ENCODE measurements at places on chromosomes 3 and 15.

DNA sequence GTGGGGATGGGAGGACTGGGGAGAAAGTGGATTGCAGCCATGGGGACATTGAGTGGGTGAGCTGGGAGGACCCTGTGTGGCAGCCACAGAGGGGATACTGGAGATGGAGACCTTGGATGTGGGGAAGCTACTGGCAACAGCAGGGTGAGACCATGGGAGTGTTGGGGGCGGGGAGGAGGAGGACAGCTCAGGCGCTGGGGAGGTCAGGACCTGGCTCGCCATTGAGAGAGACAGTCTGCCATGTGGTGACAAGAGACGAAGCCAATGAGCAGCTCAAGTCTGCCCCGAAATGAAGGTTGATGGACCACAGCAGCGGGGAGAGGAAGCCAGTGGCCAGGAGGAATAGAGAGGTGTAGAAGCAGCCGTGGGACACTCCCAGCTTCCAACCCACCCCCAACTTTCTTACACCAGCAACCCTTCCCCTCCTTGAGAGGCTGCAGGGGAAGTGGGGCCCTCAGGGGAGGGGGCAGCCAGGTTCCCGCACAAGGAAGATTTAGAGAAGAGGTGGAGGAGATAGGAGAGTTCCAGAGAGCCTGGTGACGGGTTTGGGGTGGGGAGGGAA, 118.1 kb downstream of the ASB7 start:
- no peak for DNase-seq

DNA sequence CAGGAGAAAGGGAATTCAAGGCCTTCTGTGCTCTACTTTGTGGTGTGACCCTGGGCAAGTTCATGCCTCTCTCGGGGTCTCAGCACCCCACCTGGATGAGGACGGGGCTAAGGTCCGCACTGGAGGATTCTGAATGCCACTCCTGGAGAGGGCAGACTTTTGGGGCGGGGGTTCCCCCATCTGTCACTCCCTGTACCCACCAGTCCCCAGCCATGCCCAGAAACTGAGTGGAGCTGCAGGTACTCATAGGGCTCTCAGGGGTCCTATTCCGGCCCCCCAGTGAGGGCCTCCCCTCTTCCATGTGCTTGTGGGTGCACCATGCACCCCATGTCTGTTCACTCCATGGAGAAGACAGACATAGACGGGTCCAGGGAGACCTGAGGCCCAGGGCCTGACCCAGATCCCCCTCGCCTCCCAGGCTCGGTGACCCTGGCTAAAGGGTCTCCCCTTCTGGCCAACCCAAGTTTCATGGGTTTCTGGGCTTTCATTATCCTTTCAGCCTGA, 26.0 kb downstream of the ACSBG1 start:
- no peak for DNase-seq

- peak; percentile 52 for DNase-seq
These were observed 4.3 kb downstream of the SLCO3A1 start for GRCh38 chr15:91857772-91858171.

DNA sequence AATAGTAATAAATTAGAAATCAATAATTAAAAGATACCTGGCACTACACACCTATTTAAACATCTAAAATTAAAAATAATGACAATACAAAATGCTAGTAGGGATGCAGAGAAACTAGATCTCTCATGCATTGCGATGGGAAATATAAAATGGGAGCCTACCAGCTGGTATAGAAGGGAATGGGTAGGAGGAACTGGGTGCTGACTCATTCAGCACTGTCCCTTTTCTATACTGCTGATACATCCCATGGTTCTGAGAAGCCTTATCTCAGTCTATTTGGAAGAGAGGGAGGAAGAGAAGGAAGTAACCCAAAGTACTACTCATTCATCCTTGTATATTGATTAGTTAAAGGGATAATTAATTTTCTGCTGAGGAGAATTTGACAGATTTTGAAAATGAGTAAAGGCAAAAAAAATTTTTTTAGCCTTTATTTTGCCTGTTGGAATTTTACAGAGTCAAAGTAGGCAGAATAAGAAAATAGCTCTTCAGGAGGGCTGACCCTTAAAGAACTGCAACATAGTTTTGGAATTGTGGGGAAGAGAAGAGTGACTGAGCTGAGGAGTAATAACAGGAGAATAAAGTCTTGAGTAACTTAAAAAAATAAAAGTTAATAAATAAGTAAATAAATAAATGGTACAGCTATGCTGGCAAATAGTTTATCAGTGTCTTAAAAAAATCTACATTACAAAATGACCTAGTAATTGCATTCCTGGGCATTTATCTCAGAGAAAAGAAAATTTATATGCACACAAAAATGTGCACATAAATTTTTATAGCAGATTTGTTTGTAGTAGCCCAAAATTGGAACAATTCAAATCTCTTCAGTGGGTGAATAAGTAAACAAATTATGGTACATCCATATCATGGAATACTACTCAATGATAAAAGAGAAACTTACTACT, 15.3 kb upstream of the BHLHE40 start:
- no peak for DNase-seq

DNA sequence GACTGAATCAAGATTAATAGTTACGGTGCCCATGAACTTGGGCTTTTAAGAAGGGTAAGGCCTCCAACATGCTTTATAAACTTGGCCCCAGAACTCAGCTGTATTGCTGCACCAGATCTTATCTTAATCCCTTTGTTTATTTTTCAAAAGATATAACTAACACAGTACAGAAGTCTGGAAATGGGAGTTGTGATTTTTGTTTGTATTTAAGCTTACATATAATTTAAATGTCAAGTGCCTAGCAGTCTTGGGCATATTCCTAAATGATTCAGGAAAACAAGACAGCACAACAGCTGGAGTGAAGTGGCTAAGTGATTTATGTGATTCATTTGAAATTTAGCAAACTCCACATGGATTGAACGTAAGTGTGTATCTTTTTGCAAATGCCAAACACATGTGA, 56.2 kb downstream of the NBEAL2 start:
- no peak for DNase-seq

GRCh38 chr15:26665957-26666791, 106.7 kb downstream of the GABRB3 start:
- no peak for DNase-seq

DNA sequence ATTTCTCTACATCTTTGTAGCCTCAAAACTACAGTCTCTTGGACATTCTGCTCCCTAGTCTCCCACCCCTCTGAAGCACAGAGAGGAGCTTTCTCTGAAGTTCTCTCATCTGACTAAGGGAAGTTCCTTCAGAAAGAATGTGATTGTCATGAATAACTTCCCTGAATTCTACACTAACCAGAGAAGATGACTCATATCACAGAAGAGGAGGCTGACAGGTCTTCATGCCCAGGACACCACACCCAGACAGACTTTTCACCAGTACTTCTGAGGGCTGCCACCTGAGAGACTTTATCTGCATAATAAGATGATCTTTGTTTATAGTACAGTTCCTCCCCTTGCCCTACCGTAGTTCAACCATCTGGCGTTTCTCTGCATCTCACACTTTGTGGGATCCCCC, 52.8 kb downstream of the CDIN1 start:
- no peak for DNase-seq

DNA sequence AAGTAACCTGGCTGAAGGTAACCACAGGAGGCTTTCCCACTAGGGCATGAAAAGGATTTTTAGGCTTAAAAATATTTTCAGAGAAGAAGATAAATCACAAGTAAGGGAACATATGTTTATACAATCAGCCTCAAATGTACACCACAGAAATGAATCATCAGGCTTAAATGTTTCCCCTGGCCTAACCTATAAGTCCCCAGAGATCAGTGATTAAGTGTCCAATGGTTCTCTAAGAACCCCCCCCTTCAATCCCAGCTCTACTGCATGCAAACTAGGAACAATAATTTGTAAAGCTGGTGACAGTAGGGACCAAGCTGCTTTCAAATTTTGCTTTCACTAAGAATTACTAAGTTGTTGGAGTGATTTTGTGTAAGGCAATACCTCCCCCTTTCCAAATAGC, 431.6 kb upstream of the LMCD1 start:
- DNase-seq = no peak

- no peak for DNase-seq
These were observed 34.8 kb downstream of the MCCC1 start for GRCh38 chr3:183064475-183064874.

- no peak for DNase-seq
These were observed 6.6 kb upstream of the TPM1 start for GRCh38 chr15:63035977-63036376.

- DNase-seq = no peak
These were observed 81.2 kb downstream of the MDFIC2 start for GRCh38 chr3:70231266-70231701.

GRCh38 chr15:96700555-96700954, 370.1 kb downstream of the NR2F2 start:
- DNase-seq = no peak

DNA sequence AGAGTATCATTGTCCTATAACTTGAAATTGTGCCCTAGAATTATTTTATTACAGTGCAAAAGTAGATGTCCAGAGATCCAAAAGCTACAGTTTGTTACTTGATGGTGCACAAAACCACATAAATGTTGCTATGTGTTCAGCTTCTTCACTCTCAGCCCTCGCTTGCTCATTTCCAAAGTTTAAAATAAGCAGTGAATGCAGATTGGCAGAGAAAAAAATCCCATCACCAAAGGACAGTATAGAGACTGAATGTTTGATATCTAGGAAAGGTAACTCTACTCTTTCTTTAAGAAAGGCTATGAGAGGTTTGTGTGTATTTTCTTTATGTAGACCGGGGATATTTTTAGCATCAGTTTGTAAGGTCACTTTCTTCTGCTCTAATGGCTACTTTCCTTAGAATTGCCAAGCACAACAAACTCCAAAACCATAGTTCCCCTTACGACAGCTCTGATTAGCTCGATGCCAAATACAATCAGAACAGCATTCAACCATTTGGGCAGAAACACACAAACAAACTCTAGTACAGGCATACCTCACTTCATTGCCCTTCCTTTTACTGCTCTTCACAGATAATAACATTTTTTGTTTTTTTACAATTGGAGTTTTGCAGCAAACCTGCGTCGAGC, 164.1 kb upstream of the CCDC54 start:
- no peak for DNase-seq

DNA sequence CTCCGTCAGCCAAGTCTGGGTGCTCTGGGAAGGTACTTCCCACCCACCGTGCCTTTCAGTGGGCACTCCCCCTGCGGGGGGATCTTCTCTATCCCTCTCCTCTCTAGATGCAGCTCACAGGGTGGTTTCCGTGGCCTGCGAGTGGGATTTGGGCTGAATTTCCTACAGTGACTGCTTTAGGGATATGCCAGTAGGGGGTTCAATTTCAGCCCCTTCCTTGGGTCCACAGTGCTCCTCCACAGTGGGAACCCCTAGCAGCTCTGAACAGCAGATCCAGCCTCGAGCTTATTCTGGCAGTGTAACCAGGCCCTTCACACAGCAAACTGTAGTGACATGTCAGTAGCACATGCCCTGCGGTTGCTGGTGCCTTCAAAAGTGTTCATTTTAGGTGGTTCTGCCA, 155.7 kb downstream of the CHDH start:
- no peak for DNase-seq

DNA sequence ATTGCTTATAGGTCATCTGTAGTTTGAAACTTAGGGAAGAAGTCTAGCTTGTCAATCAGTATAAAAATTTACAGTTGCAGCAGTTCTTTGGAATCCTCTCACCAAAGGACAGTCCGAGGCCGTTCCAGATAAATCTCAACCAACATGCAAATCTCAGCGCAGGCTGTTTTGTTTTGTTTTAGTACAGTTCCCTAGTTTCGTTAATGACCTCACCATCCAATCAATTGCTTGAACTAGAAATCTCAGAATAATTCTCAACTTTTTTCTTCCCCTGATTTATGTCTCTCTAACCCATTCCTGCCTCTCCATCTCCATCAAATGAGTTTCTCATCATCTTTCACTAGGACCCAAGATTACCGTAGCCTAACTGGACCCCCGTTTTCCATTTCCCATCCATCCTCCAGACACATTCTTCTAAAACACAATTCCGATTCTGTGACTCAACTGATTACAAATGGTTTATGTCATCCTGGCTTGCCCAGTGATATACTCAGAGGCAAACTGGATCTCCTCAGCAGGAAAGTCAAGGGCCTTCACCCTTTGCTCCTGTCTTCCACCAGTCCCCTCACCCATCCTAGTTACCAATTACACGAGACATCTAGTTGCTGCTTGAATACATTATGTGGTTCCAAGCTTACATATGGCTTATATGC, 1.3 kb downstream of the SMCO1 start:
- DNase-seq = no peak

- no peak for DNase-seq
These were observed 12.4 kb downstream of the CISH start for GRCh38 chr3:50599115-50599715.

DNA sequence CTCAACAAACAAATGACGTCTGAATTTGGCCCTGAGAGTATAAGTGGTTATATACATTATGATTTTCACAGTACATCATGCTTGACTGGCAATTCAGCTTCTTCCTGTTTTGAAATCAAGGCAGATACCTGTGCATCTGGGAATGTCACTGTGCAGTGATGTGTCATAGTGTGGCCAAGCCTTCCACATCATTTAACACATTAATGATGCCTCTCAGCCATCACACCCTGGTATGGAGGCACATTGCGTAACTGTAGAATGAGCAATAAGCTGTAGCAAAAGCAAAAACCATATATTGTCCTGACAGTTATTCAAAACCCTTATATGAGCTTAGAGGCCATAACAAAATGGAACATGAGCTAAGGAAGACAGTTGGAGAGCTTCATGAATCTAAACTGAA, 246.0 kb downstream of the EPHA3 start:
- no peak for DNase-seq

DNA sequence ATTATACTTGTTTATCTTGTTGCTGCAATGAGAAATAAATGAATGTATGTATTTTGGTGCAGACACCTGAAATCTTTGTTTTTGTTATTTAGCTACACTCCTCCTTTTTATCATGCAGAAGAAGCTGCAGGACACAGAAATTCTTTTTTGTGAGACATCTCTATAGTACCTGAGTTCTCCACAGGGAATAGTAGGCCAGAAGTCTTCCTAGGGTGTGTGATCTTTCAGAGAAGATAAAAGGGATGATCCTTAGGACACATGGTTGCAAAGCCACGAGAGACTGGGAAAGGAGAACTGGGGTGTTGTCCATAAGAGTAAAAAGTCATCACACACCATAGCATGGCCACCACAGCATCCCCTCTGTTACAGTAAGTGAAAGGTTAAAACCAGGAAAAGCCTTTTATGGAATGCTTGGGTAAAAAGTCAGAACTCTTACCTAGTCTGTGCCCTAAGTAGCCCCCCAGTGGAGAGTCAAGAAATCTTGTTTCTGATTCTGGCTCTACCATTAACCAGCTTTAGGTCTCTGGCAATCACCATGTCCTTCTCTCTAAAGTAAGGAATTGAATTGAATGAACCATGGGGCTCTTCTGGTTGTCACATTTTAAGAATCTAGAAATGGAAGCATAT, 31.9 kb upstream of the ADGRG7 start:
- DNase-seq = no peak

GRCh38 chr3:107216711-107217110, 160.5 kb upstream of the CCDC54 start:
- DNase-seq = no peak

All from stimulated activated CD4-positive, alpha-beta T cell treated with anti-CD3 and anti-CD28 coated beads, Interleukin-15, amount 100 ng/mL, for 24 hours (primary cell).